Activated B cell treated with CpG ODN at 0.5 μM for 24 hours (primary cell): ENCODE measurements at places on chromosomes 5 and 9. TPM values are rescaled to one million over a fixed set of nuclear protein-coding genes. Genes with fewer than 3 reads are reported as not detected.

DNA sequence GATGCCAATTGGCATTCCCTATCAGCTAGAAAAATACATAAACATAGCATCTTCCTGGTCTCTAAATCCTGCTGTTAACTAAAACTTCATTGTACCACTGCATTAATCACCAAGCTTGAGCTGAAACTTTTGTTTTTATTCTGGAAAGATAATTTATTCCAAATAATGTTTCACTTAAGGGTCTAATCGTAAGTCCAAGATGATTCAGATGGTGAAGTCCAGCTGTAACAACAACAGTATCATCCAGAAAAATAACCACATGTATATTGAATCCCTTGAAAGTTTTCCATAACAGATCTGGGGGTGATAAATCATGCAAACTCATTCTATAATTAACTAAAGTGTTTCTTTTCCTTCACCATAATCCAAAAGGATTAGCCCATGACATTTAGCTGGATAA is 23.9 kb downstream of the RORB start:
- no peaks in the 10 kb centered on the region for H3K36me3 ChIP-seq
- no peak for DNase-seq
- H3K27me3 ChIP-seq, result peaks cover 5% of the 10 kb centered on the region
- no peaks in the 10 kb centered on the region for H3K4me1 ChIP-seq
- no peak overlapping the region for H3K27ac ChIP-seq

- H3K27ac ChIP-seq, result no peak overlapping the region
- no peak overlapping the region for H3K4me3 ChIP-seq
- no peak for DNase-seq
These were observed 903.8 kb downstream of the EFNA5 start for GRCh38 chr5:106766916-106767315.

DNA sequence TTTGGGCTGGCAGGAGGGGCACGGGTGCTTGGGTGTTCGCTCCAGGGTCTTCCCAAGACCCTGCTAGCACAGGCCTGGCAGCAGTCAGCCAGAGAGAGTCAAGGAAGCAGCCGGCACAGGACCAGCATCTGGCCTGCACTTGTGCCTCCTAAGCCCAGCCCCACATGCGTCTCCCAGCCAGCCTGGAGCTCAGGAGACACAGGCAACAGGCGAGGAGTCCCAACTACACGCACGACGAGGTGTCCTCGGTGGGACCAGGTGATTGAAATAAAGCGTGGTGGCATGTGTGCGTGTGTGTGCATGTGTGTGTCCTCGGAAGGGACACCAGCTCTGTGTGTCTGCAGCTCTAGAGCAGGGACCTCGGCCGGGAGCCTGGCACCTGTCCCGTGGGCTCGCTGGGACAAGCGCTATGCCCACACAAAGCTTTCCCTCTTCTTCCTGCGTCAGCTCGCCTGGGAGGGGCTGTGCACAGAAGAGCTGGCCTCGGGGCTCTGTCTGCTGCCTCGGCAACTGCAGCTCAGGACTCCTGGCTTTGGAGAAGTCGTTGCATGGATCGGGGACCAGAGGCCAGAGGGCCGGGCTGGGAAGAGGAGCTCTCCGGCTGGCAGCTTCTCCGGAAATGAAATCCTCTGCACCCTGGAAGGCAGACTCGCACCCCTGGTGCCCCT is 14.7 kb upstream of the SLC9A3 start:
- H3K4me1 ChIP-seq, result peaks cover 15% of the 10 kb centered on the region
- H3K27ac ChIP-seq, result no peak overlapping the region
- no peaks in the 10 kb centered on the region for H3K36me3 ChIP-seq
- DNase-seq, result no peak

Gene PCDHB13
- total RNA-seq, result 0.07 and 0.09 TPM in 2 replicates
